ENCODE measurements at places on chromosomes 1 and 21. TPM values are rescaled to one million over a fixed set of nuclear protein-coding genes. Genes with fewer than 3 reads are reported as not detected.

Gene RBP7
- total RNA-seq: 6.2 TPM

DNA sequence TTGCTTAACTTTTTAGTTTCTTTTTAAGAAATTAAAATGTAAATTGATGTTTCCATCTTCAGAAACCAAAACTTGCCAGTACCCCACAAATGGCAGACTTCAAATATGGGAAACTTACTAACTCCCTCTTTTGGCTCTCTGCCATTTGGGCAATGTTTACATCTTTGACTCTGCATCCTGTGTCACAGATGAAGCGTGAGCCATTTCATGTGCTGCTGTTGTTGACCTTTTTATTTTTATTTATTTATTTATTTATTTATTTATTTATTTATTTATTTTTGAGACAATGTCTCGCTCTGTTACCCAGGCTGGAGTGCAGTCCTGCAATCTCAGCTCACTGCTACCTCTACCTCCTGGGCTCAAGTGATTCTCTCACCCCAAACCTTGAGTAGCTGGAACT is 16.0 kb upstream of the COG2 start:
- DNase-seq: no peak

DNA sequence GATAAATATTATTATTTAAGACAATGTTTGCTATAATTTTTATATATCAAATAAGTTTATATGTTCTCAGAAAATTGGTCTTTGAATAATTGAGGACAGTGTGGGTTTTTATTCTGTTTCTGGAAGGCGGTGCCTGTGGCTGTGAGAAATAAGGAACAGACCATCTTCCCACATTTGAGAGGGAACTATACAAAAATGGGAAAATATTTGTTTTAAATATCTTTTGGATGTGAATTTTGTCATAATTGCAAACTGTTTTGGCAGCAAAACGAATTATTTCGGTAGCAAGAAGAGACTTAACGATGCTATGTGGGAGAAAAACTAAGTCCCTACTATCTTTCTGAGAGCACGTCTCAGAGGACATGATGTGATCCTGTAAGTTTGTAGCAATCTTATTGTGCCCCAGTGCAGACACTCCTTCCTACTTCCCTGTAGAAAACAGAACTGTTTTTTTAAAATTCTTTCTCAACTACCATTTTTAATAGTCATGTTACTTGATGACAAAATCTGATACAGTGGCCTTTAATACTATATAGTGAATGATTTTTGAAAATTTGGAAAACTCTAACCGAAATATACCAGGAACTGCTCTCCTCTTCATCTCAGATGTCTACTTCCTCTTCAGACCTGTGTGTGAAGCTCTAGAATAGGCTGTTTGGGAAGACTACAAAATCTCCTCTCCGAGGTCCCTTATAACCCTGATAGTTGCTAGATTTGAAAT is 25.4 kb downstream of the PTPRC start:
- DNase-seq: no peak

DNA sequence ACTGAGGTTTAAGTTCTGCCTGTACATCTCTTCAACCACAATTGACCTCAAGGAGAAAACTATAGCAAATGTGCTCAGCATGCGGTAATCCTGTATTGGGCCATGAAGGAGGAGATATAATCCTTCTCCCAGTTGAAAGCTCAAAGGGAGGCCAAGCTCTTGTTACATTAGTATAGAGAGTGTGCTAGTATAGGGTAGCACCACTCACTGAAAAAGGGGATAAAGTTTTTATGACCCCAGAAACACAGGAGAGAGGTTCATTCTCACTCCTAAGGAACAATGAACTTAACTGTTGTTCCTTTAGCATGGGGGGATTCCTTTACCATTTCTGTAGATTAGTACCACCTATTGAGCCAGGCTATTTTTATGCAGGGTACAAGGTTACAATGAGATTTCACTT is 267.7 kb downstream of the LRRIQ3 start:
- DNase-seq: no peak

DNA sequence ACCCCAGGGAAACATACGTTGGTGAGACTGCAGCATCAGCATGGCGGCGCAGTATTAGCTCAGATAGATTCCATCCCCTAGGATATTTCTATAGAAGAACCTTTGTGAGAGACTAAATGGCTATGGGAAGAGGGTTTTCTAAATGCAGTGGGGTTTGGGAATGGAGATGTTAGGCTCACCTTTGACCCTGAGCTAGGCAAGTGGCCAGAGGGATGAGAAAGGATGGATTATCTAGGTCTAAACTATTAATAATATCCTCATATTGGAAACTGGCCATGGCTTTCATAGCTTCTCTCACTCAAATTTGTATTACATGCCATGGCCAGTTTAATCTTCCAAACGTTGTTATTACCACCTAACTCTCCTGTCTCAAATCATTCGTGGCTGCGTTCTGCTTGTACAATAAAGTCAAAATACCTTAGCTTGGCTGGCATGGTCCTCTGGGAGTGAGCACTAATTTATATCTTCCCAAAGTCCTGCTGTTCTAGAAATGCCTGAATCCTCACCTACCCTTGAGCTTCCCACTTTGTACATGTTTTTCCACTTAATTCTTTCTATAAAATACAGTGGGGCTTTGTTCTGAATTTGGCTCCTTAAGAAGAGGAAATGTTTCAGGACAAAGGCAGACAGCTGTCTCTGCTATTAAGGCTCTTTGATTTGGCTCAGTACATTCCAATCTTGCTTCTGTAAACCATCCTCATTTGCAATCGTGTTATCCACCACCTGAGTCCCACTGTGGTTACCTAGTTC is 31.0 kb upstream of the COG2 start:
- no peak for DNase-seq

DNA sequence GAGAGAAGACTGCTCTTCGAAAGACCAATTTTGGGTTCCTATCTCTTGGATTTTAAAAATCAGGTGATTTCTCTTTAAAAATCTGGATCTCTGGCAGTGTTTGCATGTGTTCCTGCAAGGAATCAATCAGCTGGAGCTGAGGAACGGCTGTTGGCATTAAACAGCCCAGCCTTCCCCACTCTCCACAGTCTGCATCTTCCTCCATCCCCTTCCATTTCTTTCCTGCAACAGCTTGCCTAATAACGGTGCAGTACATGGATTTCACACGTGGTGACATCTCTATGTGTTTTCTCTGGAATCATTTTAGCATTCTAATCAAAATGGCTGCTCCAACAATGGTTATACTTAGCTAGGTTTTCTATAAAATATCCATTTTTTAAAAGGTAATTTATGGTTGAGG is 20.0 kb downstream of the RIPPLY3 start:
- no peak for DNase-seq
